ENCODE measurements at places on chromosomes 16 and 17. TPM values are rescaled to one million over a fixed set of nuclear protein-coding genes. Genes with fewer than 3 reads are reported as not detected.

The TRPV3 gene
- not detected for polyA plus RNA-seq

The HID1 gene
- polyA plus RNA-seq = 6.1 TPM

The KRTAP4-9 gene
- polyA plus RNA-seq = 0.13 TPM

The ADCY9 gene
- polyA plus RNA-seq = 7.9 TPM

The GDPD3 gene
- 22.8 TPM for polyA plus RNA-seq

The MT1M gene
- polyA plus RNA-seq = 72.2 TPM

The OR3A3 gene
- polyA plus RNA-seq = not detected

The TNP2 gene
- polyA plus RNA-seq = not detected
